ENCODE measurements at places on chromosomes 13 and 19. TPM values are rescaled to one million over a fixed set of nuclear protein-coding genes. Genes with fewer than 3 reads are reported as not detected.
A peak's percentile ranks its signal among the peaks of the same experiment; 100 is the strongest.

DNA sequence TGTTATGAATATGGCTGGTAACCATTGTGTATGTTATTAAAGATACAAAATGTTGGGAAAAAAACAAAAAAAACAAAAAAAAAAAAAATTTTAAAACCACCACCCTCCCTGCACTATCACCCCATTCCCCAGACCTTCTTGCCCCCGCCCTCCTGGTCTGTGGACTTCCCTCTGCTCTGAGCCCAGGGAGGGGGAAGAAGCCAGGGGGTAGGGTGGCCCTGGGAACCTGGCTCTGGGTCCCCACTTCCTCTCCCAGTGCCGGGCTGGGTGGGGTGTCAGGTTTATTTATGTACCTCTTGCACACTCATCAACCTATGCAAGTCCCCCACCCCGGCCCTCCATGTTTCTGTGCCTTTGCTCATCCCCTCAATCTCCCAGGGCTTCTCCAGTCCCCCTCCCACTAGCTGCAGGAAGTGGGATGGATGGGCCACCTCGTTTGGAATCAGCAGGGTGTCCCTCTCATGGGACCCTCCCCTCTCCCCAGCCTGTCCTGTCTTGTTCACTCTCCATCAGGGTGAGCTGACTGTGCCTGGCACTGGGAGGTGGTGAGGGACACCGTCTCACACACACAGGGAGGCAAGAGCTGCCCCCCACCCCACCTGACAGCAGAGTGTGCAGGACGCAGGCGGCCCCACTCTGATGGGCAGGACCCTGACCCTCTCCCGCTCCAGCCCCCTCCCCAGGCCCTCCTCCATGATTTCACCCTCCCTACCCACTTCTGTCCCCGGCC lies 5.9 kb downstream of the PAF1 start:
- H3K4me3 ChIP-seq, result no peak overlapping the region
- H3K36me3 ChIP-seq, result no peaks in the 10 kb centered on the region
- no peak for DNase-seq
- H3K27ac ChIP-seq, result no peak overlapping the region
- peaks cover 4% of the 10 kb centered on the region for H3K4me1 ChIP-seq
- H3K27me3 ChIP-seq, result no peaks in the 10 kb centered on the region

TNPO2 gene
- 39.1 TPM for total RNA-seq

ZNF77 gene
- 4.6 TPM for total RNA-seq

SETDB2 gene
- 20.6 TPM for total RNA-seq

- DNase-seq, result no peak
- H3K4me1 ChIP-seq, result no peaks in the 10 kb centered on the region
- no peaks in the 10 kb centered on the region for H3K27me3 ChIP-seq
- H3K27ac ChIP-seq, result no peak overlapping the region
Measured at GRCh38 chr13:50378509-50379044, 363.3 kb downstream of the KCNRG start.

DNA sequence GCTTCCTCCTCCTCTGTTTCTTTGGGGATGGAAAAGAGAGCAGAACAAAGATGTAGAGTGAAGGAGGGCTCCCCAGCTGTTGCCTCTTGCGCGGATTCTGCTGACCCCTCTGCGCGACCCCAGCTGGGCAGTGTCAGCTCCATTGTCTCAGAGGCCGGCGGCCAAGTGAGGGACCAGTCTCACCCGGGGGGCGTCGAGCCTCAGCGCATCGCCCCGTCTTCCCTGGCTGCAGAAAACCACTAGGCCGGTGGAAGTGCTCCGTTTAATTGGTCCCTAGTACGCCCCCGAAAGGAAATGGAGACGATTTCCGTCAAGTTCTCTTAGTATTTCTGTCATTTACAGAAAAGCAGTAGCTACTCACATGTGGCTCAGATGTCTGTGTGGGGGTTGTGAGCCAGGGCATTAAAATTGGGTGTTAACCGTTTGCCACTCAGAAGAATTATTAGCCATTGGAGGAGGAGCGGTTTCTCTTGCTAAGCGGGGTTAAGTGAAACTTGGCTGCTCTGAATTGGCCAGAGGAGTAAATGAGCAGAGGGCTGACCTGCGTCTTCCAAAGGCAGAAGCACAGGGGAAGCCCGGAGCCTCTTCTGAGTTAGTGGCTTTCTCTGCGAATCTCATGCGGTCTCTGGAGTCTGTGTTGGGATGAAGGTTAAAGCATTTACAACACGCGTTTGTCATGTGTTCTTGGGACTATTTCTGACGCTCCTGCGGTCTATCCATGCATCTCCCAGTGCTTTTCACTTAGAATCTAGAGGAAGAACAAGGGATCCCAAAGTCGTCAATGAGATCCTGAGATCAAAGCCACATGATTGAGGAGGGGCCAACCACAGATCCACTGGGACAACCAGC lies 132.8 kb upstream of the MYO16 start:
- no peaks in the 10 kb centered on the region for H3K4me1 ChIP-seq
- peak overlapping the region; percentile 46 for H3K27ac ChIP-seq
- H3K27me3 ChIP-seq, result no peaks in the 10 kb centered on the region
- no peaks in the 10 kb centered on the region for H3K36me3 ChIP-seq

- H3K4me1 ChIP-seq, result no peaks in the 10 kb centered on the region
- H3K27ac ChIP-seq, result no peak overlapping the region
- H3K27me3 ChIP-seq, result no peaks in the 10 kb centered on the region
- H3K36me3 ChIP-seq, result no peaks in the 10 kb centered on the region
- no peak overlapping the region for H3K4me3 ChIP-seq
Measured at GRCh38 chr13:31121379-31122140, 40.1 kb downstream of the HSPH1 start.

Measured in Peyer's patch (tissue), 4 donors.